PC-3 (cell line): ENCODE measurements at places on chromosomes 4 and X. TPM values are rescaled to one million over a fixed set of nuclear protein-coding genes. Genes with fewer than 3 reads are reported as not detected.

The HS6ST2 gene
- total RNA-seq: 6.1 and 7.4 TPM in 2 replicates

The CACNA1F gene
- total RNA-seq: not detected in 2 replicates

The YY2 gene
- total RNA-seq: 2.3 and 4.4 TPM in 2 replicates

The WFS1 gene
- 35.7 and 45.5 TPM in 2 replicates for total RNA-seq

DNA sequence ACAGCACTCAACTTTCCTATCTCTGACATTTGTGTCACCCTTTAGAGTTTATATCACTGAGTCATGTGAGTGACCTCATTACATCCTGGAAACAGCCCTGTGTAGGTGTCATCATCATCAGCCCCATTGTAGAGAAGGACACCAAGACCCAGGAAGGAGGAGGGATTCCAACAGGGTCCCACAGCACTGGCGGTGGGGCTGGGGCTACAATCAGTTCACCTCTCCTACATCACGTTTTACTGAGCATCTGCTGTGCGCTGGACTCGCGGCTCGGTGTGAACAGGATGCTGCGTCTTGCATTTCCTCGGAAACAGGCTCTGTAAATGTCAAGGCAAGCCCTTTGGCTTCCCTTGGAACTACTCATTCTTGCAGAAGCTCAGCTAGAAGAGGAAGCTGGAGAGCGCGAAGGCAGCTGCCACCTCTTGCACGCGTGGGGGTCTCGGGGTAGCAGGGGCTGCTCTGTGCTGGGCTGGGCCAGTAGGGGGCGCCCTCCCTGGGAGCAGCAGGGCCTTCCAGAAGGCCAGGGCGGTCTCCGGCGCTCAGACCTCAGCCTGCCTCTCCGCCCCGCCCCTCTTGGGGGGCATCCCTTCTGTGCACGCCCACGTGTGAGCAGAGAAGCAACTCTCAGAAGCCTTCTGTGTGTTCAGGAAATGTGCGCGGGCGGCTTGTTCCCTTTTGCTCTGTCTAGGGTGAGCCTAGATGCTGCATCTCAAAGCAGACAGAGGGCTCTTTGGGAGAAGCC, 29.0 kb downstream of the REELD1 start:
- DNase-seq: peak; percentile 21

DNA sequence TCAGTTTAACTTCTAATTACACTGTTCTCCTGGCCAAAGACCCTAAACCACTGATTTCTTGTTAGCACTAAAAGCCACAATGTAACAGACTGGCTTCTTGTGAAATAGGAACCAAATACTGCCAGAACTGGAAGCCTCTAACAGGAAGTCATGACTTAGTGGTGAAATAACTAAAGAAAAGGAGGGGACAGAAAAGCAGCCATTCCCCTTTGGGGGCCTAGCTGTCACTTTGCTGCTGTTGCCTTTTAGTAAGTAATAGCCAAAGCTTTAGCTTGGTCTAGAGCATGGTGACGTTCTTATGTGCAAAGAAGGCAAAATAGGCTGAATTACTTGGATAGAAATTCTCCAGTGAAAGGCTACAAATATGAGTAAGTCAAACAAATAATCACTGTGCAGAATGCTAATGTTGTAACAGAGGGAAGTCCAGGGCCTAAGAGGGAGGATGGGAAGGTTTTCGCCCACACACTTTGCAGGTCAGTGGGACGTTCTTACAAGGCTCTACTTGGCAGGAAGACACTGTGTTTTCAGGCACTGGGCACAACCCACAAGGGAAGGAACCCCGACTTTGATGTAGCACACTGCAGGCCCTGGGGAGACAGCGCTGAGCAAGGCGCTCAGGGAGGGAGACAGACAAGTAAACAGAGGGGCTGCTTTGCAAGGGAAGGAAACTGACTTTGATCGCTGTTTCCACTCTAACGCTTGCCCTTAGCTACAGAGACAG, 16.7 kb downstream of the GAB3 start:
- DNase-seq: peak; percentile 43

DNA sequence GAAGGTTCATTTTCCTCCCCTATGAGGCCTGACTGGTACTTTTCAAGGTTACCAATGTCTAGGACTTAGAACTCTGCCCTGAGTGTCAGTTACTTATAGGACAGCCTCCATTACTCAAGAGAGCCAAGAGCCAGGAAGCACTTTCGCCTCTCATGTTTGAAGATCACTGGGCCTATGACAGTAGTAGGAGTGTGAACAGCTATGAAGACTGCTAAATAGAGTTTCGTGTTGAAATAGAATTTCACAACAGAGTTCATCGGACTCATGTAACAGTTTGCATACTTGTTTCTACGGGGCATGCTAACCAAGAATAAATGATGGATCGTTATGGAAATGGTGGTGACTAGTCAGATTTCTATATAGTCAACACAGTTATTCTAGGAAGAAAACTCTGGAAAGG, 97.8 kb upstream of the GPC4 start:
- DNase-seq: no peak

- DNase-seq: peak; percentile 83
These were observed 23.7 kb downstream of the DCHS2 start for GRCh38 chr4:154467886-154468285.
